Common myeloid progenitor, CD34-positive (primary cell): ENCODE measurements at places on chromosomes 2 and 18.

DNA sequence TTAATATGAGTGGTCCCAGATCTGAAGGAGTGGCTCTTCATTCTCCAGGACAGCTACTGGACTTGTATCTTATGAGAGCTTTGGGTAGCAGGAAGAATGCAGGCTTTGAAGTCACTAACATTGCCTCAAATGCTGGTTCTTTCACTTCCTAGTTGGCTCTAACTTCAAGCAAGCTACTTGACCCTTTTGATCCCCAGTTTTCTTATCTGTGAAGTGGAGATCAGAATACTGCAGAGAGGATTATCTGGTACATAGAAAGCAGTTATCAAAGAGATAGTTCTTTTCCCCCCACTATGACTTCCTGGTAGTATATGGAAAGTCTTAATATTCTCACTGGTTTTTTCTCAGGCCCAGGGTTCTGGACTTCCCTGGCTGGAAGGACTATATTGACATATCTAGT, 3.4 kb upstream of the PLCL1 start:
- no peak for DNase-seq

GRCh38 chr2:237487496-237487895, 445 bp downstream of the MLPH start:
- DNase-seq = no peak

GRCh38 chr18:33440060-33441043, at the start of gene CCDC178:
TSS of gene CCDC178 (minus strand) at chr18:33440721. CDS start at chr18:33412088, 28,633 bp downstream.
- DNase-seq = peak; percentile 22

DNA sequence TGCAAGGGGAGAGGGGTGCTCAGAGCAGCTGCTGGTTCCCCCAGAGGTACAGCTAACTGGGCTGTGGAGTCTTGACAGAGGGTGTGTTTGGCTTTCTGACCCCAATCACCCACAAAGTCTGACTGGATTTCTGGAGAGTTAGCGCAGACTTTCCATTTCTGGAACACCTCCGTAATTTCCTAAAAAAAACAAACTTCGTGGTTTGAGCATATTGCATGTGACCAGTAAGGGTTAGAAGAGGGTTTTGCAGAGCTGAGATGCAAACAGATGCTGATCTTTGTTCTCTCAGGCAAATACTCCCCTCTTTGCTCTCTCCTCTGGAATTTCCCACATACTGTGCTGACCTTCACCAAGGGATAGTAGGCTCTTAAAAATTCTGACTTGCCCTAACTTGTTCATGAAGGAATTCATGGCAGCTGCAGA, 44.5 kb upstream of the TMEM247 start:
- DNase-seq = no peak

DNA sequence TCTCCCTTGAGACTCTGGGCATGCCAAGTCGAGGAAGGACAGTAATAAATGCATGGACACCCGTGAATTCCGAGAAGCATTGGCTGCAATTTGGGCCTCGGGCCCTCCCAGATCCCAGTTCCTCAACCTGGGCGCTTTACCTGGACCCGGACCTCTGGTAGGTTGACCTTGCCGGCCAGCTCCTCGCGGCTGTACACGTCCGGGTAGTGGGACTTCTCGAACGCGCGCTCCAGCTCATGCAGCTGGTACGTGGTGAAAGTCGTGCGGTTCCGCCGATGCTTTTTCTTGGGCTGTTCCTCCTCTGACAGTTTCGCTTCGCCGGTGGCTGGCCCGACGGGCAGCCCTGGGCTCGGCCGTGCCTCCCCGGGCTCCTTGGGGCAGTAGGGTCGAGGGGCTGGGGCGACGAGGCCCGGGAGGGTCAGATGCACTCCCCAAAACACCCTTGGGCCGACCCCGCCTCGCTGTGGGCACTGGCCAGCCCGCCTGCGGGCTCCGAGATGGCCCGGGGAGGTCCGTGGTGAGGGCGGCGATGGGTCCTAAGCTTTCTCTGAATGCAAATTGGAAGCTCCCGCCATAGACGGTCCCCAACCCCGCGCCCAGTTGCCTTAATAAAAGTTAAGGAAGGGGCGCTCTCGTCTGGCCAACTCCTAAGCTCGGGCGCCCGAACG, 899 bp downstream of the RAX start:
- no peak for DNase-seq

GRCh38 chr2:16890081-16890480, 224.4 kb upstream of the CYRIA start:
- DNase-seq = no peak

GRCh38 chr2:217269701-217270484, 410.0 kb upstream of the TNP1 start:
- no peak for DNase-seq

- no peak for DNase-seq
Measured at GRCh38 chr18:71951001-71951400, 593.1 kb downstream of the CBLN2 start.

DNA sequence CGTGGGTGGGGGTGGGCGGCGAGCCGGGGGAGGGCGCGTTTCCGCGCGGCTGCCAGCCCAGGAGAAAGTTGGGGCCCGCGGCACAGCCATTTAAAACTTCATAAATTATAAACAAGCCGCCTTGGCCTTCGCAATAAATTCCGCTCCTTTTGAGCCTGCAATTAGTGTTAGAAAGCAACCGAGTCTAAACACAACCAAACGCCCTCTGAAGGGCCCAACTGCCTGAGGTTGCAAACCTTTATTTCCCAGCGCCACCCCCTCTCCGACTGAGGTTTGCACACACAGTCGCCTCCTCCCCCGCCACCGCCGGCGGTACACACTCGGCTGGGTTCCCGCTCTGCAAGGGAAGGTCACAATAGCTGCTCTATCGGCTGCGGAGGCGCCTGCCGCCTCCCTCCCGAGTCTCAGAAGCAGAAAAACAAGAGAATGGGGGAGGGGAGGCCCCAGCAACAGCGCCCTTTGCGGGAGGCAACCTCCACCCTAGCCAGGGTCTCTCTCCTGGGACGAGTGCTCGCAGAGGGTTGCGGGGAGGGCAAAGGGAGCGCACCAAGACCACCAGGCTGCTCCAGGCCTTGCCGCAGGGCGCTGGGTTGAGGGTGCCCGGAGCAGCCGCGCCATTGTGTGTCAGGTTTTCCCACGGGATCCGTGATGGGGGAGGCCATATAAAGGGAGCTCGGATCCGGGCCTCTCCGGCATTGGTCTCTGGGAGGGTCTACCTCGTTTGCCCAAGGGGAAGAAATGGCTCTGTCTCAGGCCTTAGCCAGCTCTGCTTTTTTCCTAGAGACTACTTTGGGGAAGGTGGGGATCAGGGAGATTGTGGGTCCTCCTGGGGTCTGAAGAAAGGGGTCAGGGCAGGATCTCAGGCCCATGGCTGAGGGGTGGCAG, 13.4 kb upstream of the HOXD1 start:
- DNase-seq = no peak
